ENCODE measurements at places on chromosomes 2 and 18. TPM values are rescaled to one million over a fixed set of nuclear protein-coding genes. Genes with fewer than 3 reads are reported as not detected.

The CRYGC gene
- not detected for total RNA-seq

The FRZB gene
- 1.8 TPM for total RNA-seq

The ALLC gene
- total RNA-seq = not detected

The SLC1A4 gene
- 2.2 TPM for total RNA-seq

The UGT1A8 gene
- not detected for total RNA-seq

The CDCA7 gene
- not detected for total RNA-seq

The DDX18 gene
- total RNA-seq = 24.5 TPM

The DQX1 gene
- total RNA-seq = not detected

The CFC1 gene
- not detected for total RNA-seq

The MYL12A gene
- total RNA-seq = 5,712 TPM

The VIT gene
- total RNA-seq = 12.3 TPM

The ZNF519 gene
- total RNA-seq = 1.7 TPM

The B3GNT2 gene
- 17.7 TPM for total RNA-seq

The ZNF513 gene
- 6.2 TPM for total RNA-seq

The POMC gene
- total RNA-seq = 9.0 TPM

The PRKCE gene
- 7.2 TPM for total RNA-seq

The TTN gene
- 3,257 TPM for total RNA-seq

The PPP1R1C gene
- 5.4 TPM for total RNA-seq

The CD8B2 gene
- not detected for total RNA-seq

The MTIF2 gene
- 25.1 TPM for total RNA-seq

The CROCC2 gene
- not detected for total RNA-seq

The DSG1 gene
- total RNA-seq = 4.7 TPM

Data from right atrium auricular region (tissue), 2 donors.